ENCODE measurements at places on chromosomes 6 and 20.

- H3K36me3 ChIP-seq, result no peaks in the 10 kb centered on the region
- H3K27me3 ChIP-seq, result no peaks in the 10 kb centered on the region
- H3K4me3 ChIP-seq, result no peak overlapping the region
- DNase-seq, result no peak
- no peaks in the 10 kb centered on the region for H3K4me1 ChIP-seq
- no peak overlapping the region for H3K27ac ChIP-seq
These were observed 1107.8 kb upstream of the FLRT3 start for GRCh38 chr20:15445056-15445840.

- H3K4me1 ChIP-seq, result no peaks in the 10 kb centered on the region
- H3K4me3 ChIP-seq, result no peak overlapping the region
- H3K27ac ChIP-seq, result no peak overlapping the region
- H3K27me3 ChIP-seq, result no peaks in the 10 kb centered on the region
- no peak for DNase-seq
These were observed 52.4 kb upstream of the NXT1 start for GRCh38 chr20:23298155-23298554.

DNA sequence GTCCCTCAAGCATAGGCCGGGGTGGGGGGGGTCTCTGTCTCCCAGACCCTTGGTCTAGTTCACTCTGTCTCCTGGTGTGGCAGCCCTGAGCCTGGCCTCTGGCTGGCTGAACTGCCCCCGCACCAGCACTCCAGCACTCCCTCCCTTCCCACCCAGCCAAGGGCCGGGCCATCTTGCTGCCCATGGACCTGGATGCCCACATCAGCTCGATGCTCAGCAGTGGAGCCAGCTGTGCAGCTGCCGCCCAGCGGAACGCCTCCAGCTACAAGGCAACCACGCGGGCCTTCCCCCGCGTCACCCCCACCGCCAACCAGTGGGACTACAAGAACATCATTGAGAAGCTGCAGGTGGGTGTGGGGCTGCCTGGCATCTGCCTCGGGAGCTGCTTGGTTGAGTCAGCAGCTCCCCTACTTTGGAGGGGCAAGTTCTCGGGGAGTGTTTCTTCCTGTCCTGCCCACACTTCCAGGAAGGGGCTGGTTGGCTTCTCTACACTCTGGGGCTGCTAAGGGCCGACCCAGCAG, 28.4 kb downstream of the UQCC2 start:
- peak; percentile 41 for DNase-seq
- H3K36me3 ChIP-seq, result peaks cover 94% of the 10 kb centered on the region
- no peak overlapping the region for H3K27ac ChIP-seq
- H3K27me3 ChIP-seq, result no peaks in the 10 kb centered on the region
- no peaks in the 10 kb centered on the region for H3K4me1 ChIP-seq

- DNase-seq, result no peak
- no peaks in the 10 kb centered on the region for H3K36me3 ChIP-seq
- H3K4me3 ChIP-seq, result no peak overlapping the region
- H3K4me1 ChIP-seq, result no peaks in the 10 kb centered on the region
- no peak overlapping the region for H3K27ac ChIP-seq
These were observed 148.3 kb downstream of the ZNF217 start for GRCh38 chr20:53445321-53445731.

DNA sequence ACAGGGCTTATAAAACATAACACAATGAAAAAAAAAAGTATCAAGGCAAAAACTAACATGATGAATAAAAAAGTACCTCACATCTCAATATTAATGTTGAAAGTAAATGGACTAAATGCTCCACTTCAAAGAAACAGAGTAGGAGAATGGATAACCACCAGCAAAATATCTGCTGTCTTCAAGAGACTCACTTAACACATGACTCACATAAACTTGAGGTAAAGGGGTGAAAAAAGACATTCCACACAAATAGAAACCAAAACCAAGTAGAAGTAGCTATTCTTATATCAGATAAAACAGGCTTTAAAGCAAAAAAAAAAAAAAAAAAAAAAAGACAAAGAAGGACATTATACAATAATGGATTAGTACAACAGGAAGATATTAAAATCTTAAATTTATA, 86.9 kb downstream of the TBC1D32 start:
- peaks cover 2% of the 10 kb centered on the region for H3K4me1 ChIP-seq
- no peak overlapping the region for H3K27ac ChIP-seq
- peaks cover 20% of the 10 kb centered on the region for H3K36me3 ChIP-seq
- no peak overlapping the region for H3K4me3 ChIP-seq
- H3K27me3 ChIP-seq, result no peaks in the 10 kb centered on the region
- DNase-seq, result no peak

- no peak overlapping the region for H3K4me3 ChIP-seq
- DNase-seq, result no peak
- H3K27me3 ChIP-seq, result no peaks in the 10 kb centered on the region
- no peaks in the 10 kb centered on the region for H3K36me3 ChIP-seq
- no peaks in the 10 kb centered on the region for H3K4me1 ChIP-seq
These were observed 28.8 kb upstream of the CFAP206 start for GRCh38 chr6:87378947-87379346.

DNA sequence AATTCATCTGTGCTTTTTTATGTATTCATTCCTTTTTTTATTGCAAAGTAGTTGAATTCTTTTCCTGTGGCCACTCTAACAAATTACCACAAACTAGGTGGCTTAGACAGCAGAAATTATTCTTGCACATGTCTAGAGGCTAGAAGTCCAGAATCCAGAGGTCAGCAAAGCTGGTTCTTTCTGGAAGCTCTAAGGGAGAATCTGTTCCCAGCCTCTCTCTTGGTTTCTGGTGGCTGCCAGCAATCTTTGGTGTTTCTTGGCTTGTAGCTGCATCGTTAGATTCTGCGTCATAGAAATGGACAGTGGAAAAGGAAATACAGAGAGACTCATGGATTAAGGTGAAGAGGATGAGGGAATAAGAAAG, 39.3 kb downstream of the GSTA2 start:
- H3K4me3 ChIP-seq, result no peak overlapping the region
- no peak overlapping the region for H3K27ac ChIP-seq
- no peak for DNase-seq
- no peaks in the 10 kb centered on the region for H3K4me1 ChIP-seq
- H3K36me3 ChIP-seq, result no peaks in the 10 kb centered on the region

Measured in DND-41 (cell line).